ENCODE measurements at places on chromosomes 1 and 21.

- DNase-seq = no peak
These were observed 12.5 kb downstream of the CHD5 start for GRCh38 chr1:6167391-6168303.

DNA sequence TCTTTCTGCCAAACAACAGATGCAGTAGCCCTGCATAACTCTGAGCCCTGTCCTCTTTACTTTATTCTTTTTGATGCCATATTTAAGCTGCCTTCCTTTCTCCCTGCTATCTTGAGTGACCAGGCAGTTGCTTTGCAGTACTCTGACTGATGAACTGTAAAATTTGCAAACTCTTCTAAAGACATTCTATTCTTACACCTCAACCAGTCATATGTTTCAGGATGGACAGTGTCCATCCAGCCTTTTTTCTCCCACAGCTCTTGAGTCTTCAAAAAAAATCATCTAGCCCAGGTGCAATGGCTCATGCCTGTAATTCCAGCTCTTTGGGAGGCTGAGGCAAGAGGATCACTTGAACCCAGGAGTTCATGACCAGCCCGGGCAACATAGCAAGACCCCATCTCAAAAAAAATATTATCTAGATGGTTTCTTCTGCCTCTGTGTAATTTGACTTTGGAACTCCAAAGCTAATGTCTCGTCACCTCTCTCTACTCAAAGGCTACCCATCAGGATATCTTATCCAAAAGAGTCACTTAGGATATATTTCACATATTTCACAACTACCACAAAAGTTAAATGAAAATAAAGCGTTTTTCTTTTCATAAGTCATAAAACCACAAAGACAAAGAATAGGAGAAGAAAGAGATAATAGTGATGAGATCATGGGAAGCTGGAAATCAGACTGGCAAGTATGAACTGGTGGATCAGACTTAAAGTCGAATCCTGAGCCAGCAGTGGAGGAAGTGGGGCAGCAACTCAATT lies 54.6 kb upstream of the IPO9 start:
- no peak for DNase-seq

GRCh38 chr21:32562426-32562825 lies 22.9 kb downstream of the TCP10L start:
- peak; percentile 31 for DNase-seq

- peak; percentile 30 for DNase-seq
These were observed 25.5 kb downstream of the CAPN9 start for GRCh38 chr1:230772457-230773395.

GRCh38 chr1:113787663-113788062 lies 24.6 kb downstream of the RSBN1 start:
- DNase-seq = no peak

DNA sequence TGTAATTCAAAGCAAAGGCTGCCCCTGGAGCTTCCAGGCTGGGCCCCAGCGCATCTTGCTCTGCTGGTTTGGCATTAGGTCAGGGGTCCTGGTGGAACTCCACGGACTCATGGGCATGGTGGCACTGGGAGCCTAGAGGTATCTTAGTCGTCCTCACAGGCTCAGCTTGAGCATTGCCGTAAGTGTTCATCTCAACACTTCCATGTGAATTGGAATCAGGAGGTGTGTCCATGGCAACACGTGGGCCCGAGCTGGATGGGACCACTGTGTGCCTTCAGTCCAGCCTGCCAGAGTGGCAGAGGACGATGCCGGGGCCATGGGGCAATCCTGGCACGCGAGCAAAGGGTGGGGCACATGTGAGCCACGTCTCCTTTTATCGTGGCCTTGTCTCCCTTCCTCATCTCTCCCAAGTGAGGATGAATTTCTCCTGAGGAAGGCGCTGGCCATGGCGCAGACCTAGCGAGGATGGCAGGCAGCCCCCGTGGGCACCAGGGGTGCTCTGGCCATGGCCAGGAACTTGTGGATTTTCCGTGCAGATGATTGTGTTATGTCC lies 47.0 kb downstream of the AGPAT3 start:
- no peak for DNase-seq
